ENCODE measurements at places on chromosomes 12 and 14.
A peak's percentile ranks its signal among the peaks of the same experiment; 100 is the strongest.

GRCh38 chr14:96011131-96011530 lies 28.0 kb upstream of the C14orf132 start:
- DNase-seq = no peak

DNA sequence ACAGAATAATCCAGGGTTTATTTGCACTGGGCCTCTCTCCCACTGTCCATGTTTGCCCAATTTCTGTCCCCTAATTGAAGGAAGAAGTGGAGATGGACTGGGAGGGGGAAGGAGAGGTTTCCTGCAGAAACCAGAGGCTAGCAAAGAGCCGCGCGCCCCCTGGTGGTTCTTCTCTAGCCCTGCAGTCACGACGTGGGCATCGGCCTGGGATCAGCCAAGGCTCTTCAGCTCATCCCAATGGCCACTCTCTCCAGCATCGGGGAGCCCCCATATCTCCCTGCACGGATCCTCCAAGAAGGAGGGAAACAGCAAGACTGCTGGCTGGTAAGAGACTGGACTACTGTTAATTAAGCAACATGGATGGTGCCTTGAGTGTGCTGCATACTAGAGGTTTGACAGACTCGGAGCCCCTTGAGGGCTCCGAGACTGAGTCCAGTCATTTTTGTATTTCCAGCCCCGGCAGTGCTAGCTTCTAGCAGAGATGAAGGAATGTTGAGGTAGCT lies 18.7 kb downstream of the ZBTB39 start:
- DNase-seq = peak; percentile 65

- DNase-seq = no peak
Measured at GRCh38 chr12:45634273-45634917, 95.1 kb upstream of the ARID2 start.

- DNase-seq = peak; percentile 38
Measured at GRCh38 chr12:53676656-53677015, 753 bp upstream of the ATP5MC2 start.

DNA sequence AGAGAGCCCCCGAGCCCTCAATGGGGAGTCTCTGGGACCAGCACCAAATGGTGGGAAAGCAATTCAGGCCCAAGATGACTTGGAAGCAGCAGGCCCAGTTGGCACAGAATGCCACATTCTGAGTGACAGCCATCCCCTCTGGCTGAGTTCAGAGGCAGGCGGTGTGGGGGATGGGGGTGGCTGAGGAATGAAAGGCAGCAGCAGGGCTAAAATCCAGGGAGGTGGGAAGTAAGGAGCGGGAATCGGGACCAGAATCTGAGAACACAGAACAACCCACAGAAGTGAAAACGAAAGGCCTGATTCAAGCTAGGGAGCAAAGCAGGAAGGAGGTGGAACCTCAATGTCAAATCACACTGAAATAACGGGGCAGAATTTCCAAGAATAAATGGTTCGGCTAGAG lies 171.2 kb downstream of the CALM1 start:
- DNase-seq = no peak

- no peak for DNase-seq
Measured at GRCh38 chr12:127143020-127143419, 1124.0 kb upstream of the TMEM132C start.

- no peak for DNase-seq
Measured at GRCh38 chr12:71648537-71648936, 15.1 kb downstream of the ZFC3H1 start.

GRCh38 chr14:102726191-102726949 lies 50.9 kb upstream of the TRAF3 start:
- no peak for DNase-seq

DNA sequence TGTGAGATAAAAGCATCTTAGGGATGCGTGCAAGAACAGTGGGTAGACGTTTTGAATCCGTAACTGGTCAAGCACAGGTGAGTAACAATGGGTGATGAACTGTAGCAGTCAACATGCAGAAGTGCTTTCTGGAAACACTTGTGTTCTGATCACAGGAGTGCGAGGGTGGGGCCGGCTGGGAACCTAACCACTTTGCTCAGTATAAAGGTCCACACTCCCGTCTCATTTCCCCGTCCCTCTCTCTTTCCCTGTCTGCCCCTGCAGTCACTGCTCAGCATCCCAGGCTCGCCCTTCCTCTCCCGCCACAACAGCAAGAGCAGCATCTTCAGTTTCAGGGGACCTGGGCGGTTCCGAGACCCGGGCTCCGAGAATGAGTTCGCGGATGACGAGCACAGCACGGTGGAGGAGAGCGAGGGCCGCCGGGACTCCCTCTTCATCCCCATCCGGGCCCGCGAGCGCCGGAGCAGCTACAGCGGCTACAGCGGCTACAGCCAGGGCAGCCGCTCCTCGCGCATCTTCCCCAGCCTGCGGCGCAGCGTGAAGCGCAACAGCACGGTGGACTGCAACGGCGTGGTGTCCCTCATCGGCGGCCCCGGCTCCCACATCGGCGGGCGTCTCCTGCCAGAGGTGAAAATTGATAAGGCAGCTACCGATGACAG lies 127.1 kb downstream of the FIGNL2 start:
- DNase-seq = peak; percentile 39

- DNase-seq = no peak
Measured at GRCh38 chr12:64566831-64567517, 43.3 kb upstream of the RASSF3 start.

DNA sequence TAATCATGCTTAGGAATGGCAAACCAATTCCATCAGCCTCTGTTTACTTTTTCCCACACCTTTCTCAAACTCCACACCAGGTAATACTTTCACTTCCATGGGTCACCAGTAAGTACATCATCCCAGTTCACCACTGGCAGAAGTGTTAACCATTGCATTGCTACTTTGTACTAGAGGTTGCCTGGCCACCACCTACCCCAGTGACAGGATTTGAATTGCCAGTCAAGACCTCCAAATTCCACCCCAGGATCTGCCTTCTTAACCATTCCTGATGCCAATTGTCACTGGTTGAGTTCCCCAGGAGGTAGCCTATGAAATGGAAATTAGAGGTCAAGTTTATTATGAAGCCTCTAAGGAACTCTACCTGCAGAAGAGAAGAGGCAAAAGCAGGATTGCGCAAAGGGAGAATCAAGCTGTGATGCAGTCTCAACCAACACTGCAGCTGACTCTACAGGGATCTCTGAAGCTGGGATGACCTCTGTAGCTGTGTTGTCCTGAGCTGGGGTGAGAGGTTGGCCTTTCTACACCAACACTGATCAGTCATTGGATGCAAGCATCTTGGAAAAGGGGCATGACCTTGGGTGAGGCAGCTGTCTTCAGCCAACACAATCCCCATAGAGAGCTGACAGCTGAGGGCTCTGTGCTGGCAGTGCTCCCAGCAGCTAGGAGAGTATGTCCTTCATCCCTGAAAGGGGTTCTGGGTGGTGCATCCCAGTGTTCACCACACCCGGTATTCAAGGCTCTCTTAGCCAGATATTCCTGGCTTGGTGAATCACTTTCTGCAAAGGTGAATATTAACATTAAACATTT lies 37.0 kb upstream of the HMGA2 start:
- DNase-seq = no peak

GRCh38 chr12:65907513-65907912 lies 83.2 kb downstream of the HMGA2 start:
- no peak for DNase-seq

Data from fibroblast of gingiva (primary cell).